ENCODE measurements at places on chromosomes 5 and 9. TPM values are rescaled to one million over a fixed set of nuclear protein-coding genes. Genes with fewer than 3 reads are reported as not detected.

WDR31 gene
- total RNA-seq: 4.1 TPM

DOK3 gene
- 0.68 TPM for total RNA-seq

OR1L6 gene
- total RNA-seq: not detected

FAM163B gene
- not detected for total RNA-seq

OTULINL gene
- total RNA-seq: 0.36 TPM

ISCA1 gene
- 23.9 TPM for total RNA-seq

LPCAT1 gene
- 19.1 TPM for total RNA-seq

RLN2 gene
- 0.34 TPM for total RNA-seq

C9orf72 gene
- 21.4 TPM for total RNA-seq
